ENCODE measurements at places on chromosomes 7 and 10.

- no peak for DNase-seq
Observed at GRCh38 chr7:90817846-90818245, 221.7 kb downstream of the CDK14 start.

- DNase-seq: no peak
Observed at GRCh38 chr7:122258971-122259370, 45.6 kb downstream of the FEZF1 start.

GRCh38 chr7:69129951-69130350, 468.3 kb upstream of the AUTS2 start:
- DNase-seq: no peak

DNA sequence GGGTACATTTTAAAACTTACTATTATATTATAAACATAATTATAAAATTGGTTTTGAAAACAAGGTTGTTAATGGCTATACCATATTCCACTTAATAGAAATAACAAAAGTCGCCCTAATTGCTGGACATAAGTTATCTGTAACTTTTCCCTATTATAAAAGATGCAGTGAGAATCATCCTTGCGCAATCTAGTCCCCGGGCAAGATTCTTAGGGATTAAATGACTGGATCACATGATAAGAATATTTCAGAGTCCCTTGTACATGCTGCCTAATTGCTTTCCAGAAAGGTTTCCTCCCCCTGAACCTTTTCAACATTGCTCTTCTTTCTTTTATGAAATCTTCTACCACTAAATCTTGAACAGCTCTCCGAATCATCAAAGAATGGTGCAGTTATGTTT, 479.8 kb upstream of the MKI67 start:
- no peak for DNase-seq

GRCh38 chr10:62012318-62012717, 110.8 kb downstream of the ARID5B start:
- DNase-seq: no peak

DNA sequence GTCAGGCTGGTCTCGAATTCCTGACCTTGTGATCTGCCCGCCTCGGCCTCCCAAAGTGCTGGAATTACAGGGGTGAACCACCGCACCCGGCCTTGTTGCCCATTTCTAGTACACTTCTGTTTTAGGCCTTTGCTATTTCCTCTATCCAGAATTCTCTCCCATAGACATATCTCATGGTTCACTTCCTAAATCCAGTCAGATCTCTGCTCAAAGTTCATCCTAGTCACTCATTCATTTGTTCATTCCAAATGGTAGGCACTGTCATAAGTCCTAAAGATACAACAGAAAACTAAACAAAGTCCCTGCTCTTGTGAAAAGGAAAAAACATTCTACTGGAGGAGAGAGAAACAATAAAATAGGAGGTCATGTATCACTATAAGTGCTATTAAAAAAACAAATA, 2.4 kb upstream of the MOSPD3 start:
- DNase-seq: no peak

DNA sequence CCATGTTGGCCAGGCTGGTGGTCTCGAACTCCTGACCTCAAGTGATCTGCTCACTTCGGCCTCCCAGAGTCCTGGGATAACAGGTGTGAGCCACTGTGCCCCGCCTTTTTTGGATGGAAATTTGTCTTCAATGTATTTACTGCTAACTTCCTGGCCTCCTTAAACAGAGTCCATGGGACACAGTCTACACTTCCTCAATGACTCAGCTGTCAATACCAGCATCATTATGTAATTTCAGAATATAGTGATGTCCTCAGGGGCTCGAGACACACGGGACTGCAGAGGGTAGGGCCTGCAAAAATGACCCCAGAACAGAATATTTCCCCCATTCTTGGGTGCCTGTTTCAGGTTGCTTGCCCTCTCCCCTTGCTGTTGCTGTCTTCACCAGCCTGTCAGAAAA, 31.1 kb downstream of the CAMK2G start:
- no peak for DNase-seq

DNA sequence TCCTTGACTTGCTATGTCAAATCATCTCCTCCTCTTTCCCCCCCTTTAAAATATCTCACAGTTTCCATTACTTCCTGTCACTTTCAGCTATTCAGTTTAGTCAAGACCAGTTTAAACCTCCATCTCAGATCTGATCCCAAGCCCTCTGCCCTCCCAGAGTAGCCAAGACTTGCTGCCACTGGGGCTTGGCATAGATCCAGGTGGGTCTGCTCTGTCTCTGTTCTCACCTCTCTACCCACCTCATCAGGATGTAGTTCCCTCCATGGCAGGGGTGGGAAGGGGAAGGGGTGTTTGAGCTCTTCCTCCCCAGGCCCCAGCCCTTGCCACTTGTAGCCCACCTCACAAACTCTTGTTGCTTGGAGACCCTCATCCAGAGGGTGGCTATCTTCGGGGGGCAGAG, 22.0 kb downstream of the PPP1R3C start:
- no peak for DNase-seq

GRCh38 chr7:553636-554111, 34.0 kb upstream of the PDGFA start:
- no peak for DNase-seq

DNA sequence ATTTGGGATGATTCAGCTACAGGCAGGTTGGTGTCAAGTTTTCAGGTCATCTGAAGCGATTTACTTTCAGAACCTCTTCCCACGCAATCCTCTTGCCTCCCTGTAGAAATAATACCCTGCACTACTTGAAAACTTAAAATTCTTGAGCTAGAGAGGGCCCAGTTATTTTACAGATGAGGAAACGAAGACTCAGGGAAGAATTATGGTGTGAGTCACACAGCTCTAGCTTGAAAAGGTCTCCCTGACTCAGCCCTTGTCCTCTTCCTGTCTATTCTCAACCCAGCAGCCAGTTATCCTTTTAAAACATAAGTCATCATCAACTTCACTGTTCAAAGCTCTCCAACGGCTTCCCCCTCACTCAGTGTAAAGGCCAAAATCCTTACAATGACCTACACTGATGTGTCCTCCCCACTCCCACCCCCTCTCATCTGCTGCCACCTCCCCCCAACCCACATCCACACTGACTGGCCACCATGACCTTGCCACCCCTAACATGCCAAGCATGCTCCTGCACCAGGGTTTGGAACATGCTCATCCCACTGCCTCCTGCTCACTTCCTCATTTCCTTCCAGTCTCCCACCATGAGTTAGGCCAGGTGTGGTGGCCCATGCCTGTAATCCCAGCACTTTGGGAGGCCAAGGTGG, 3.4 kb downstream of the DNMBP start:
- peak; percentile 83 for DNase-seq

DNA sequence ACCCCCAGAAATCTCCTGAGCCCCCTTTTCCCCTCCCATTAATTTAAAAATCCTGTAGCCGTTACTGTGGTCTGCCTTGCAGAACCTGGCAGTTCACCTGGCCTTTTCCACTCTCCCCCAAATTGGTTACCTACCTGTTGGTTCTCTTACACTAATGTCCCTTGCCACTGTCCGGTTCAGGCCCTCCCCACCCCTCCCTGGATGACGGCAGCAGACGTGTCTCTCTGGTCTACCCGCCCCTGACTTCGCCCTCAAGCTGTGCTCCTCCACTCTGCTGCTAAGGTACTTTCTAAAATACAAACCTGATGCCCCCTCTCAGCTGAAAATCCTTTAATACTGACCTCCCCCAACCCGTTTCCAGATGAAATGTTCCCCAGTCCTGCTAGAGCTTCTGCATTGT, 15.6 kb upstream of the SH3PXD2A start:
- DNase-seq: no peak

DNA sequence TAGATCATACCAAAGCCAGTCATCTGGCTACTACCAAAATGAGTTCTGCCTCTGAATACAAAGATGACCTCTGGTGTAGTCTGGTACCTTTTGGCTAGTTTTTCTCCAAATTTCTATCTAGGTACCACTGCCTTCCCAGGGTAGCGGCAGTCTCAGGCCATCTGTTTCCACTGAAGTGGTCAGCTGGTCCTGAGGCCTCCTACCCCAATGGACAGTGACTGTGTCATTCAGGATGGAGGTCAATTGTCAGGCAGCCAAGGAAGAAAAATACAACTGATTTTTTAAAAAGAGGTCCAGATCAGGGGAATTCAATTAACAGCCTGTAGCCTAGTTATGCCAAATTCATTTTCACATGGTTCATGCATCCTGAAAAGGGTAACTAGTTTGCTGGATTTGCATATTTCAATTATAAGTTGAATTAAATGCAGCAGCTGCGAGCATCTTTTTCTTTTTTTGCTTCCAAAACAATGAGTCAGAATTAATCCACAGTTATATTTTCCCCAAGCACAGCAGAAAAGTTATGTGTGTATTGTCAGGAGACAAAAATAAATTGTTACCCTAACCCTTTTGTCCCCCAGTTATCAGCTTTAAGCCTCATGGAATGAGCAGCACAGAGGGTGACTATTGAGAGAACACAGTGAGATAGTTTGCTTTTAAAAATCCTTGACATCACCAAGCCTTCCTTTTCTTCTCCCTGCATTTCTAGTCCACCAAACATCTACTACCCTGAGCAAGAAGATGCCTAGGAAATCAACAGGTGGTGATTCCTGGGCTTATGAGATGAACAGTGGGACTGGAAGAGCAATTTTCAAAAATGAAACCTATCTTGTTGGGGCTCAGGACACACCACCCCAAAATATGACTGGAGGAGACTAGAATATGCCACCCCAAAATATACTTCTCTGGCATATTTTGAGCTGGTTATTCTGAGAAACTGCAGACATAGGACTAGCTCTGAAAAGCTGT, 27.7 kb downstream of the BCCIP start:
- DNase-seq: no peak

DNA sequence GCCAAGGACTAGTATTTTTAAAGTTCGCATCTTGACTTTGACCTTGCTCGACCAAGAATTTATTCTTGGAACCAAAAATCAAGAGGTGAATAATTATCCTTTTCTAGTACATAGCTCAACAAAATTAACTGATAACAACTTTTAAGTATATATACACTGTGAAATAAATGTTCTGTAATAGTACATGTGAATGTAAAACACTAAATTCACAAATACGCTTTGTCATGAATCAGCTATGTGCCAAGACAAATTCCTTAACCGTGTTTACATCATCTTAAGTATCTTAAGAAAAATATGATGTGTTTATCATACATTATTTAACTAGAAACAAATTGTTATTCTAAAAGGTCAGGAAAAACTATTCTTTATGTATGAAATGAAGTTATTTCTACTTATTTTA, 83.3 kb downstream of the CUL2 start:
- no peak for DNase-seq

GRCh38 chr7:22082553-22082885, 136.8 kb upstream of the CDCA7L start:
- DNase-seq: no peak

DNA sequence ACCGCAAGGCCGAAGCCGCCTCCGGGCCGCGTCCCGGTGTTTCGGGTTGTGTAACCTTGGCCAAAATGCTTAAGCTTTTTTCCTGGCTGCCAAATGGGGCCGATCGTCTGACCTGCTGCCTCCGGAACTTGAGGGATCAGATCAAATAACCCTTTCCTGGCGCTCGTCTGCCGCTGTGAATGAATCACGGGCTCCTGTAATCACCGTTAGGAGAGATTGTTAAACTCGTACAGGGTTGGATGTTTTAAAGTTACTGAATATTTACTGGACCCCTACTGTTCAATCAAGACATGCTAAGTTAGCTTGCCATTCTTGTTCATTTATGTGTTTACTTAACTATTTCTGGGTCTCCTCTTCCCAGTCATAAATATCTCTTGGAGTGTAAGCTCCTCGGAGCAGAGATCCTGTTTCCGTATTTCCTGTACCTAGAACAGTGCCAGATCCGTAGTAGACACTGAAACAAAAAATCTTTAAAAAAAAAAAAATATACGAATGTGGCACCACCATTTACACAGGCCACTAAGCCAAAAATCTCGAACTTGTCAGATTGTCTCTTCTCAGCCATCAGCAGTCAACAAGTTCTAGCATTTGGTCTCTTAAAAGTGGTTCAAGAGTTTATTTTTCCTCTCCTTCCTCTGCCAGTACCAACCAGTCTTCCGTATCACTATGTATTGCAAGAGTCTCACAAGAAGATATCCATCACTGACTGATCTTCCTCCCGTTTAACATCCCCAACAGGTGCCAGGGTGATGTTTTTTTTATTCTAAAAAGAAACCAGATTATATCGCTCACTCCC, 650 bp upstream of the TM9SF3 start:
- DNase-seq: no peak

GRCh38 chr7:155597753-155598140, 46.7 kb upstream of the RBM33 start:
- DNase-seq: no peak

DNA sequence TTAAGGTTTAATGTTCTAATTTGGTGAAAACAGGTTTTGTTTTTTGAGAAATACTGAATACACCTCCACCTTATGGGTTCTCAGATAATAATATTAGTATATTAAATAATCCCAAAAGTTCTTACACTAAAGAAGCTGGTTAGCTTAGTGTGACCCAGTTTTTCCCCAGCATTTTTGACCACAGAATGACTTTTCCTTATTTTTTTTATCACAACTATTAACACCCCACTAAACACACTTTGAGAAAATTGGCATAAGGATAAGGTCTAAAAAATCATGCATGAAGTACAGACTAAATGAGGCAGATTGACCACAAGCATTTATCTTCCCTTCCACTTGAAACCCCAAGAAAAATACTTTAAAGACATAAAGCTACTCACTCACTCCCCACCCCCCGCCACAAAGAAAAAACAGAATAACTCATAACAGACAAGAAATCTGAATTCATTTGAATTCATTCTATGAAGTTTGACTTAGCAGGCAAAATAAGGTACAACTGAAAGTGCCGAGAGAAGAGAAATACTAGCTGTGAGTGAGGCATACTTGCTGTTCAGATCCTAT, 49.7 kb upstream of the WNT16 start:
- DNase-seq: no peak

GRCh38 chr7:102300643-102301221, 14.1 kb downstream of the SH2B2 start:
- no peak for DNase-seq

DNA sequence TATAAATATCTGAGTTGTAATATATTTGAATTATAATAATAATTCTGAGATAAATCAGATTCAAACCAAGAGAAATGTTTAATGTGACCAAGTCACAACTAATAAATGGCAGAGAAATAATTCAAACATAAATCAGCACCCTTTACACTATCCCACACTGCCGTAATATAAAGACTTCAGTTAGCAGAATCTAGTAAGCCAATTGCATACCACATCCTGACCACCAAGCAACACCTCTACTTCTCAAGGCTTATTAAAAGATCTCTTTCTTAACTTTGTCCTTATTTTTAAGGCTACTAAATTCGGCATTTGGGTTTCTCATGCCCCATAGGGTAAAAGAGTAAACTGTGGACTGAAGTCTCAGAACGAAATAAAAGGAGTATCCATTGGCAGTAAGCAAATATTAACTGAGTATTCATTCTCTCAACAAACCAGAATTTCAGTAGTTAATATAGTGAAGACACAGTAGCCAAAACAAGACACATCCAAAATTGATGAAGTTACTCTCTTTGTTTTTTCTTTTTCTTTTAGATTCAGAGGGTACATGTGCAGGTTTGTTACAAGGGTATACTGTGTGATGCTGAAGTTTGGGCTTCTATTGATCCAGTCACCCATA, 14.8 kb downstream of the ACBD5 start:
- DNase-seq: no peak

DNA sequence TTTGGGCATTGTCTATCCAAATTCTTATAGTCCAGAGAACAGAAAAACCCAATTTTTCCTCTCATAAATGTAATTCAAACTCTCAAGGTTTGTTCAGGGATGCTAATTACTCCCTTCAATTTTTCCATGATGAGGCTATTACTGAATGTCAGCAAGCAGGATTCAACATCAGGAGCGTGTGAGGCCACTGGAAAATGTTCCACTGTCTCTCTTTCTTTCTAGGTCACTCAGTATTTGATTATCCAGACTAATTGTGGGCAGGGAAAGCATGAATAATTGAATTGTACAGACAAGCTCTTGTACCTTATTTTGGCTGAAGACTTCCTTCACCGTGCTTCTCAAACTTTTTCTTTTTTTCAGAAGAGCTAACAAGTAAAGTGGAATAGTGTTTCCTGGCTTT, 30.7 kb downstream of the THNSL1 start:
- no peak for DNase-seq

Measured in hepatic stellate cell (primary cell).